ENCODE measurements at places on chromosomes 6 and 20. TPM values are rescaled to one million over a fixed set of nuclear protein-coding genes. Genes with fewer than 3 reads are reported as not detected.

DNA sequence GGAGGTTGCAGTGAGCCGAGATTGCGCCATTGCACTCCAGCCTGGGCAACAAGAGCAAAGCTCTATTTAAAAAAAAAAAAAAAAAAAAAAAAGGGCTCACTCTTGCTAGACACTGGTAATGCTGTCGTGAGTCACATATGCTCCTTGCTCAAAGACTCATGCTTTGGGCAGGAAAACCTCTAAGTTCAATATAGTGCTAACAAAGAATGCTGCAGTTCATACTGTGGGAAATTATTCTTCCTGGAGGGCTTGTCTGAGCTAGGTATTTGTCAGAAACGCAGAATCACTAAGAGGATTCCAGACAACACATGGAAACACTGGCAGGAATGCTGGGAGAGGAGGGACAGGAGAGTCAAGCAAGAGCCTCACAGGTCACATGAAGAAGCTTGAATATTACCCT is 2.3 kb upstream of the LYRM2 start:
- H3K4me3 ChIP-seq = no peak overlapping the region
- H3K4me1 ChIP-seq = no peaks in the 10 kb centered on the region
- no peak for DNase-seq
- no peaks in the 10 kb centered on the region for H3K27me3 ChIP-seq
- H3K27ac ChIP-seq = no peak overlapping the region

DNA sequence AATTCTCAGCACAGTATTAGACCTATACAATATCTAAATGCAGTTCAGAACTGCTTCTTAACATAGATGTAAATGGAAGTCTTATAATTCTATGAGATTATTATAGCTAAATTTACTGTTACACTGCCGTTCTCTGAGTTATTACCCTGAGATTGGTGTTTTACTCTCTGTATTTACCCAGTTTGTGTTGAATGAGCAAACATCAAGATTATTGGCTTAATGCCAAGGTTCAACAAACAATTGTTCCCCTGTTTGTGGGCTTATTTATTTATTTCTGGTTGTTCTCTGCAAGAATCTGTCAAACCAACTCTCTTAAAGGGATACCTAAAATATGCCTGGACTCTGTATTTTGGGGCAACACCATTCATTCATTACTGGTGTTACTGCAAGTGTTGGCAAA is 5.2 kb upstream of the STMND1 start:
- no peak overlapping the region for H3K4me3 ChIP-seq
- DNase-seq = no peak
- peaks cover 12% of the 10 kb centered on the region for H3K4me1 ChIP-seq
- no peaks in the 10 kb centered on the region for H3K27me3 ChIP-seq
- H3K27ac ChIP-seq = no peak overlapping the region

DNA sequence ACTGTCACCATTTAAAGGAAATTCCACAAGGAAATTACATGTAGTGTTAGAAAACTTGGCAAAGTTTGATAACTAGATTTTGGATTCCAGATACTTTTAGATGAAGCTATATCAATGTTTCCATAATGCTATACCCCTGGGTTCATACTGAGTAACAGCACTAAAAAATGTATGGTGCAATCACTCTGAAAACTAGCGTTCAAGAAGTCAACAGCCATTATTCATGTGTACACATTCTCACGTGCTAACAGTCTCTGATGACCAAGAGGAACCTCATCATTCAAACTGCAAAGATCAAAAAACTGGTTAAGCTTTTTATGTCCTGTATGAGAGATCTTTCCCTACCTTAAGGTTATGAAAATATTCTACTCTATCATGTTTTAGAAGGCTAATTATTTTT is 197.6 kb downstream of the GMDS start:
- H3K27ac ChIP-seq = no peak overlapping the region
- no peak overlapping the region for H3K4me3 ChIP-seq
- H3K36me3 ChIP-seq = no peaks in the 10 kb centered on the region
- DNase-seq = no peak

DNA sequence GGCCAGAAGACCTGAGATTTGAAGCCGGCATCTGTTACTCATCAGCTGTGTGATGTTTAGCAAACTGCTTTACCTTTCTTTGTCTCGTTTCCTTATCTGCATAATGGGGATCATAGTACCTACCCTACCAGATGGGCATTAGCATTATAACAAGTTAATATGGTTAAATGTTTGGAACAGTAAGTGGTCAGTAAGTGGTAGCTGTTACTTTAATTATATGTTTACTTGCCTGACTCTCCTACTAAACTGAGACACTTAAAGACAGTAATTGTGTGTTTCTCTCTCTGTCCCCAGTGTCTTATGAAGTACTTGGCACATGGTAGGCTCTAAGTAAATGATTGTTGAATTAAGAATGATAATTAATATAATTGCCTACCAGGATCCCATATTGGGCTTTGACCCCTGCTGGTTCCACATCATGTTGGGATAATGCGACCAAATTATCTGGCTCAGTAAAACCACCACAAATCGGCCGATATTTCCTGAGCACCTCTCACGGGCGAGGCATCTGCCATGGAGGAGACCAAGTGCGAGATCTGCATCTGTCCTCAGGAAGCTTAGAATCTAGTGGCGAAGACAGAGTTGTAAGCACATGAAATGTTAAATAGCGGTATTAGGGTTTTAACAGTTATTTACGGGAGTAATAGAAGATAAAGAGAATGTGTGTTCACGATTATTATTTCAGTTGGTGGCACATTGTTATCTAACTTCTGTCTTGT is 31.4 kb downstream of the PTK7 start:
- no peak overlapping the region for H3K4me3 ChIP-seq
- H3K36me3 ChIP-seq = no peaks in the 10 kb centered on the region
- H3K4me1 ChIP-seq = no peaks in the 10 kb centered on the region
- H3K27ac ChIP-seq = no peak overlapping the region
- no peak for DNase-seq

DNA sequence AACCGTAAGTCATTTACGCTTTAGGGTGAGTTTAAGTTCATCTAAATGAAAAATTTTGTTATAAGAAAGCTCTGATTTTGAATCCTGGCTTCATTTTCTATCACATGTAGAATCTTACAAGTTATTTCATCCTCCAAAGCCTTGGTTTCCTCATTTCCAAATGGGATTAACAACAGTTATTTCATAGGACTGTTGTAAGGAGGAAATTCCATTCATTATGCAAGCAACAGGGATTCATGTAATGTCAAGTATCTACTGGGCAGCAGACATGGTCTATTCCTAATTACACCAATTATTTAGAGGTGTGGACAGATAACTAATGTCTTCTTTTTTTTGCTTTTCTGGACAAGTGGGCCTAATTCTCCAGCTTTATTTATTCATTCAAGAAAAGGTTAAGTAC is 154.0 kb downstream of the PDSS2 start:
- H3K36me3 ChIP-seq = no peaks in the 10 kb centered on the region
- H3K27me3 ChIP-seq = no peaks in the 10 kb centered on the region
- no peak for DNase-seq
- no peak overlapping the region for H3K27ac ChIP-seq
- H3K4me1 ChIP-seq = no peaks in the 10 kb centered on the region

The PDYN gene
- total RNA-seq = not detected

Measured in esophagus squamous epithelium (tissue), 5 donors.